ENCODE measurements at places on chromosomes 12 and 14. TPM values are rescaled to one million over a fixed set of nuclear protein-coding genes. Genes with fewer than 3 reads are reported as not detected.

DNA sequence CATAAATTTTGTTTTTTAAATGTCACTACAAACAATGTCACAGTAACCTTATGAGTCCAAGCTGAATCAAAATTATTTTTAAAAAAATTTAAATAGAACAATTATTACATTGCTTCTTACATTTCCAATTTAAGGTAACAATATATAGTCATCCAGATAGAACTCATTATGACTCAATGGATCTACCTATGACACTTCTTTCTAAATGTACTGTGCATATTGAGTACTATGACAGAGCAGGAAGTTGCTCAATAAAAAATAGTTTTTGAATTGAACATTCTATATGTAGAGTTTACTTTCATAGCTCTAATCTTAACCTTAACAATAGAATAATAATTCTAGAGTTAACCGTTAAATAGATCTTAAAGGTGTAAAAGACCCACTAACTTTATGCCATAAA lies 44.4 kb upstream of the ALG10 start:
- DNase-seq, result no peak

- DNase-seq, result no peak
Measured at GRCh38 chr12:93115198-93115601, 186.1 kb upstream of the EEA1 start.

- no peak for DNase-seq
Measured at GRCh38 chr14:95121911-95122620, 35.3 kb downstream of the DICER1 start.

CLEC4D gene
- total RNA-seq, result not detected

DNA sequence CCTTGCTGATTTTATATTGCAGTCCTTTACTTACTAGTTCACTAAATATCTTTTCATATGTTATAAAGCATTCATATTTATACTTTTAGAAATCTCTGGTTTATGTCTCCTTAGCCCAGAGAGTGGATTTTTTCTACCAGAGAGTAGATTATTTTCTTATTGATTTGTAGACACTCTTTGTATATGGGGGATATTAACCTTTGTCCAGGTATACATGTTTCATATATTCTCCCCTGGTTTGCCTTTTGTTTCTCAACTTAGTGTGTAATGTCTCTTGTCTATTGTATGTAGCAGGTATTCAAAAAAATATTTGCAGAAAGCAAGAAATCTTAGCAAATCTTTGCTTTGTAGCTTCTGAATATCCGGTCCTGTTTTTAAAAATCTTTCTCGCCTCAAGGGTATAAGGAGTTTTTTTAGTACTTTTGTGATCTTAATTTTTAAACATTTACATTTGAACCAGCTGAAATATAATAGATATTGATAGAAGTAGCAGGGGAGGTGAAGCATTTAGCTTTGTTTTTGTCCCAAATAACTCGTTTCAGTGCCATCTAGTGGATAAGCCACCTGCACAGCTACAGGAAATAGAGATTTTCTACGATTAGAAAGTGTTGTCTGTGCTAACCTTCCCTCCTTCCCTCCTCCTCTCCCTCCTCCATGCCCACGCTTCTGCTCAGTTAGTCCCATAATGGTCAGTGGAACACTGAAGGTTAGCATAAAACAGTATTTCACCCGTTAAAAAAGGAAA lies 97.0 kb downstream of the PHETA1 start:
- DNase-seq, result no peak

- DNase-seq, result peak; percentile 83
Measured at GRCh38 chr14:74612350-74613021, 449 bp upstream of the LTBP2 start.

- DNase-seq, result no peak
Measured at GRCh38 chr12:121209221-121209620, 708 bp upstream of the P2RX4 start.

CFAP54 gene
- total RNA-seq, result 0.33 TPM

- DNase-seq, result no peak
Measured at GRCh38 chr12:119005913-119006312, 24.6 kb downstream of the SRRM4 start.

- no peak for DNase-seq
Measured at GRCh38 chr12:109739747-109740693, 26.4 kb downstream of the FAM222A start.

- DNase-seq, result no peak
Measured at GRCh38 chr12:98259693-98260092, 255.7 kb upstream of the TMPO start.

SOAT2 gene
- total RNA-seq, result 1.1 TPM

GRCh38 chr14:58027904-58028303 lies 124.1 kb downstream of the ARMH4 start:
- DNase-seq, result no peak

FAM90A1 gene
- 0.14 TPM for total RNA-seq

KRT73 gene
- not detected for total RNA-seq

LBHD2 gene
- total RNA-seq, result not detected

DNA sequence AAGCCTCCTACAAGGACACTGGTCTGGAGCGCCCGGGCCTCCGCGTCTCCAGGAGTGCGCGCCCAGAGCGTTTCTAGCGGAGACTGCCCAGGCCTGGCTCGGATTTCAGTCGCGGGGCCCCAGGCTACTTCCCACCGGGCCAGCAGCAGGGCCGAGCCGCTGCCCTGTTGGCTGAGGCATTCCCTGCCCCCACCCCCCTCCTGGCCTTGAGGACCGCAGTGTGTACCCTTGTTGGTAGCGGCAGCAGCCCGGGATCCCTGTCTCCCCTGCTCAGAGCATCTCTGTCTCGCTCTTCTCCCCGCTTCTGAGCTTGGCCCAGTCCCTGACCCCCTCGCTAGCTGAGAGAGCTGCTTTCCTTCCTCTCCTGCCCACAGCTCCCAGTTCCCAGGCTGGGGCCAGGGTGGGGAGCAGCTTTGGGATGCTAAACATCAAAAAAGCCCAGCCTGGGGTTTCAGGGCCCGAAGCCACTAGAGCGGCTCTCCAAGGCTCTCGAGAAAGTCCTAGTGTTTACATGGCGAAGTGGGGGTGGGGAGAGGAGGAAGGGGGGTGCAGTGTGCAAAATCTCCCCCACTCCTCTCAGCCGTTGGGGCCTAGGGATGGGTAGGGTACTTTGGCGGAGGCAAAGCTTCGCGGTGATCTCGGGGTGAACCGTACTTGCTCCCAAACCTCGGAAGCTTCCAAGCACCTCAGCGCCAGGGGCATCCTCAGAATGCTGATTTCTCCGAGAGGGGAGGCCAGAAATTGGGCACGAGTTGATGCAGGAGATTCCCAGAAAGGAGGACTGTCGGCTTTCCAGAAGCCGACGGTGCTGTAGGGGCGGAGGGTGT lies 6.4 kb downstream of the NKX2-1 start:
- no peak for DNase-seq

DNA sequence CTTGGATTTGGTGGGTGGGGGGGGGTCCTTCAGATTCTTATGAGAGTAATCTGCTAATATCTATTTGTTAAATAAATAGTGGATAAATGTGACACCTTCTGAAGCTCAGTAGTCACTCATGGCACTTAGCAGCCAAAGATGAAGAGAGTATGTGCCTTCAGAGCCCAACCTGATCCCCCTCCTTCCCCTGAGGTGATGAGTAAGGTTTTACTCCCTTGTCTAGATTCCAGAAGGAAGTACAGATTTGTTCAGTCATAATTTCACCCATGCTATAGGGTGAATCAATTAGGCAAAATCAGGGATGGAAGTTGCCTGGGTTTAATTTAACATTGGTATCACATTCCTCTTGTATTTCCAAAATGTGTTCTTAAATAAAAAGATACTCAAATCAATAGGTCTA lies 340.3 kb upstream of the ATP2B1 start:
- no peak for DNase-seq

DNA sequence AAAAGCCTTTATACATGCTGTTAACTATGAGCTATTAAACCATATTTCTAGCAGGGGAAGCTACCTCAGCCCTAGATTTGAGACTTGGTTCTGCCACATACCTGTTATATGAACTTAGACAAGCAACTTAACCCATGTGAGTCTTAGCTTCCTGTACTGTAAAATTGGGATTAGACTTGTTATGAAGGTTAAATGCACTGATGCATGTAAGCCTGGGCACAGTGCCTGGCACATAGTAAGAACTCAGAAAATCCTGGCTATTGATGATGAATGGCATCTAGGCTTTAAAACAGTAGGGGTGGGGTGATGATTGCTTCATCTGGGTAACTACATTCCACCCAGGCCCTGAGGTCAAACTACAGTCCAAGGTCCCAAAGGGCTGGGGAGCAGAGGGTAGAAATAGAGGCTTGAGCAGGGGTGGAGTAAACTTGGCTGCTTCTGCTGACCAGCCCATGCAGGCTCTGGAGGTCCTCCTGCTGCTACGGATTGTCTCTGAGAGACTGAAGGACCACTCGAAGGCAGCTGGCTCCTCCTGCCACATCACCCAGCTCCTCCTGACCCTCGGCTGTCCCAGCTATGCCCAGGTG lies 11.3 kb downstream of the ESPL1 start:
- DNase-seq, result no peak

NXPH4 gene
- total RNA-seq, result 0.58 TPM

DNA sequence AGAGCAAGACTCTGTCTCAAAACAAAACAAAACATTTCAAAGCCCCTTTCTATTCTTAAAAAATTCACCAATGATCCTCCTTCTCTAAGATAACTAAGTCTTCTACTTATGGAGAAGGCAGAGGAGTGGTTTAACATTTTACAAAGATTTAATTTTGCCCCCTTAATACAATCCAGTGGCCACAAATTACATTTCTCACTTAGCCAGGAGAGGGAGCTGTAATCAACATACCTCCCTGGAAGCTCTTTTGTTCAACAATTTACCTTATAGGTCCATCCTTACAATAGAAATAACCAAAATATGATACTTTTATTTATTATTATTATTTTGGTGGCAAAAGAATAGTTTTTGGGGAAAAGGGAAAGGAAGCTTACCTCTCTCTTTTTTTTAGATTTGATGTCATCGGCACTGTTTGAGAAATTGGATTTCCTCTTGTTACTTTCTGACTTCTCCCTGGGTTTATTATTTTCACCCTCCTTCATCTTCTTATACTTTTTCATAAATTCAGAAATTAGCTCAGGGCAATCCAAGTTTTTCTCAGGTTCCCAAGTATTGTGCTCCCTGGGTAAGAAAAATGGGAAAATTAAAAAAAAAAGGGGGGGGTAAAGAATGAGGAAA lies 28.1 kb downstream of the CBX5 start:
- DNase-seq, result no peak

- no peak for DNase-seq
Measured at GRCh38 chr12:28235985-28236384, 45.7 kb downstream of the CCDC91 start.

HPD gene
- not detected for total RNA-seq

CLEC4C gene
- total RNA-seq, result not detected

DNA sequence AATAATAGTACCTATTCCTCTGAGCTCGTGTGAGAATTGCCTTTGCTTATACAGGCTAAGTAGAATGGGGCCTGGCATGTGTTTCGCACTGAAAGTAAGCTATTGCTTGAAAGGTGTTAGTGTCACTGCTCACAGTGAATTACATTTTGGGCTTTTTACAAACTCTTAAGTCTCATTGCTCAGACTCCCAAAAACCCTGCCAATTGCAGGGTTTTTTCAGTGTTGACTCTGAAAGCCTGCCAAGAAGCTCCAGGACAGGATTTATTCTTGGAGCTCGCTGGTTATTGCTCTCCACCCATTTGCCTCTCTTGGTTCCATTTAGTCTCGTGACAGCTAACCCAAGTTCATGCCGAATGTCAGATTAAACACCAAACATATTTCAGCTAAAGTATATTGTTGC lies 39.8 kb downstream of the NOPCHAP1 start:
- no peak for DNase-seq

CCDC177 gene
- total RNA-seq, result not detected

A2M gene
- not detected for total RNA-seq

DNA sequence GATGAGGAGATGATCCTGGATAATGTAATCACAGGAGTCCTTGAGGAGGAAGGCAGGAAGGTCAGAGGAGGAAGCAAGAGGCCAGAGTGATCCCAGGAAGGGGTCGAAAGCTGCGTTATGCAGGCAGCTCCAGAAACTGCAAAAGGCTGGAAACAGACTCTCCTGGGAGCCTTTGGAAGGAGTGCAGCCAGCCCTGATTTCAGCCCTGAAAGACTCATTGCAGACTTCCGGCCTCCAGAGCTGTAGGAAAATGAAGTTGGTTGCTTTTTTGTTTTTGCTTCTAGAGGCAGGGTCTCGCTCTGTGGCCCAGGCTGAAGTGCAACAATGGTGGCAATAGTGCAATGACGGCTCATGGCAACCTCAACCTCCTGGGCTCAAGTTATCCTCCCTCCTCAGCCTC lies 44.6 kb upstream of the FZD10 start:
- no peak for DNase-seq

DNA sequence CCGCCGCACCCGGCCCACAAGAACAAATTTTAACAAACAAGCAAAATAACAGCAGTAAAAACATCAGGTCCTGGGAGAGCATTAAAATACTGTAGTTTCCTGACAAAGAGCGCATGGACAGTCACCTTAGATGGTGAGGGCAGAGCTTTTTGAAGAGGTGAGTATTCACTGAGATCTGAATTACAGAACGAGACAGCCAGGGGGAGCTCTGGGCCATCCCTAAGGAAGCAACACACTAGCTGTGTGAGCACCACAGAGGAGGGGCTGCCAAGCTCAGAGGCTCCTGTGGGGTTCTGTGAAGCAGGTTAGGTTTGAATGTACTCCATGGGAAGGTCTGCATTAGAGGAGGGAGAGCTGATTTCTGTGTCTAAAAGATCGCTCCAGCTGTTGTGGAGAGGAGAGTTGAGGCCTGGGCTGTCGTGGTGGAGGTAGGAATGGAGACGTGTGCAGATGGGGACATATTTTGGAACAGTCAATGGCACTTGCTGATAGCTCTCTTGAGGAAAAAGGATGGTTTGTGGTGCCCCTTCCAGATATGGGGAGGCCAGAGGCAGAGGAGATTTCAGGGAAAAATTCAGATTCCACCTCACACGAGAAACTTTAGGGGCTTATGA lies 72.9 kb downstream of the TRAFD1 start:
- peak; percentile 73 for DNase-seq

DNA sequence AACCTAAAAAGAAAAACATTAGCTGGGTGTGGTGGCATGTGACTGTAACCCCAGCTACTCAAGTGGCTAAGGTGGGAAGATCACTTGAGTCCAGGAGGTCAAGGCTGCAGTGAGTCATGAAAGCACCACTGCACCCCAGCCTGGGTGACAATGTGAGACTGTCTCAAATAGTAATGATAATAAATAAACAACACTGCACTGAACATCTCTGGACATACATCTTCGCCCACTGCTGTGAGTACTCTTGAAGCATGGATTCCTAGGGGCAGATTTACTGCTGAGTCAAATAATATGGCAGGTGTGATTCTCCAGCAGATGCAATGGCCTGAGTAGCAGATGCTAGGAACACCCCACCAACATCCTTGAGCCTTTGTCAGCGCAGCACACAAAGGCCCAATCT lies 23.6 kb downstream of the ABCB9 start:
- DNase-seq, result no peak

- DNase-seq, result no peak
Measured at GRCh38 chr12:98691351-98691750, 46.3 kb downstream of the APAF1 start.

DNA sequence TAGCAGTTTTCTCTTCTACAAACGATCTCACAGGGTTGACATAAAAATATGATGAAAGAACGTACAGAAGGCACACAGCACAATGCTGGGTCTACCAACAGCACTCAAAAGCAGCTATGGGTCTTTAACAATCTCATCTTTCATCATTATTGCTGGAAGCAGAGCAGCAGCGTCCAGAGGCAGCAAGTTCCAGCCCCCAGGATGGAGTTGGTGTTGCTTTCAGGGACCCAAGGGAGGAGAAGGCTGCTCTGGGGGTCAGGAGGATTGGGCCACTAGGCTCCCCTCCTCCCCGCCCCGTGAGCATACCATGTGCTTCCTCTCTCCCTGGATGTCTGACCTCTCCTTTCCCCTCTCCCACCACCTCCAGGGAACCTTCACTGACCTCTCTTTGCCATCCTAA lies 13.3 kb downstream of the KCTD10 start:
- DNase-seq, result no peak

C14orf180 gene
- not detected for total RNA-seq

All from activated CD8-positive, alpha-beta memory T cell treated with anti-CD3 and anti-CD28 coated beads, Interleukin-2, amount 10 ng/mL, durations not matched to agents 7 days and 5 days (primary cell).